Mucosa of gallbladder (tissue), 1 donor: ENCODE measurements at places on chromosomes 4 and X. TPM values are rescaled to one million over a fixed set of nuclear protein-coding genes. Genes with fewer than 3 reads are reported as not detected.

The RTL5 gene
- 6.8 TPM for total RNA-seq

The NXF2 gene
- total RNA-seq, result not detected

The RLIM gene
- 30.1 TPM for total RNA-seq

The ANKRD37 gene
- 16.4 TPM for total RNA-seq

The AFF2 gene
- total RNA-seq, result 36.0 TPM

The CAPN6 gene
- 35.6 TPM for total RNA-seq

The GPR34 gene
- total RNA-seq, result 20.9 TPM

The RBMXL3 gene
- not detected for total RNA-seq

The FHDC1 gene
- 23.6 TPM for total RNA-seq

The MTMR8 gene
- total RNA-seq, result 3.4 TPM

The ENPEP gene
- 1.8 TPM for total RNA-seq

The AWAT2 gene
- total RNA-seq, result not detected

The TLL1 gene
- 1.2 TPM for total RNA-seq

The SSX4 gene
- total RNA-seq, result not detected

The SHISA3 gene
- total RNA-seq, result 0.58 TPM

The SHROOM3 gene
- 320 TPM for total RNA-seq

The SCOC gene
- 68.5 TPM for total RNA-seq

The DMD gene
- 127 TPM for total RNA-seq

The CEP44 gene
- 17.0 TPM for total RNA-seq

The HSD17B13 gene
- total RNA-seq, result 0.95 TPM

The ATOH1 gene
- total RNA-seq, result not detected
